Amygdala (tissue), 56 donors: ENCODE measurements at places on chromosomes 12 and 14.

- no peak for DNase-seq
These were observed 7.2 kb downstream of the CARMIL3 start for GRCh38 chr14:24058951-24059475.

- DNase-seq, result no peak
These were observed 40.3 kb downstream of the SUSD6 start for GRCh38 chr14:69651664-69652063.

DNA sequence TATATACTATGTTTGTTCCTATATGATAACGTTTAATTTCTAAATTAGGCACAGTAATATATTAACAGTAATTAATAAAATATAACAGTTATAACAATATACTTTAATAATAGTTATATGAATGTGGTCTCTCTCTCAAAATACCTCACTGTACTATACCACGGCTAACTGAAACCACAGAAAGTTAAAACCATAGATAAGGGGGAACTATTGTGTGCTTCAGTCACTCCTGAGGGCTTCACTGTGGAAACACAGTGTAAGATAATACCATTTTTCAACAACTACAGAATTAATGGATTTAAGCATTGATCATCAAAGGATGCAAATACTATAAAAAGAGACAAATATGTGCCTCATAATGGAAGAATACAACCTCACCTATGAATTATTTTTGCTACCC lies 266.4 kb upstream of the RGS6 start:
- DNase-seq, result no peak

GRCh38 chr12:7161811-7162210 lies 27.7 kb upstream of the PEX5 start:
- no peak for DNase-seq

DNA sequence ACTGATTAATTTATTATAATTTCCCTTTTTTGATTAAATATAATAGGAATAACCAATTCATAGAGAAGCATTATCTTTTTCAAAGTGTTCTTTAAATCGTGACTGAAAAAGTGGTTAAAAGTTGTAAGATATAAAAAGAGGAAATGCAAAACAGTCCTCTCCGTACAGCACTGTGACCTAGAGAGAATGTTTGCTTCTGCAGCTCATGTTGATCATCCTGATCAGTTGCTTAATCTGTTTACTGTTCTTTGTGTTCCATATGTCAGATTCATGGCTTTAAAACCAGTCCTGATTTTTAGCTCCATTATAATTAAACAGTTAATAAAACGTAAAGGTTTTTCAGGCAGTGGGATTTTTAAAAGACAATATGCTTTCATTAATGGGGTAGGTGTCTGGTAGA lies 4.7 kb downstream of the TTC8 start:
- DNase-seq, result no peak

DNA sequence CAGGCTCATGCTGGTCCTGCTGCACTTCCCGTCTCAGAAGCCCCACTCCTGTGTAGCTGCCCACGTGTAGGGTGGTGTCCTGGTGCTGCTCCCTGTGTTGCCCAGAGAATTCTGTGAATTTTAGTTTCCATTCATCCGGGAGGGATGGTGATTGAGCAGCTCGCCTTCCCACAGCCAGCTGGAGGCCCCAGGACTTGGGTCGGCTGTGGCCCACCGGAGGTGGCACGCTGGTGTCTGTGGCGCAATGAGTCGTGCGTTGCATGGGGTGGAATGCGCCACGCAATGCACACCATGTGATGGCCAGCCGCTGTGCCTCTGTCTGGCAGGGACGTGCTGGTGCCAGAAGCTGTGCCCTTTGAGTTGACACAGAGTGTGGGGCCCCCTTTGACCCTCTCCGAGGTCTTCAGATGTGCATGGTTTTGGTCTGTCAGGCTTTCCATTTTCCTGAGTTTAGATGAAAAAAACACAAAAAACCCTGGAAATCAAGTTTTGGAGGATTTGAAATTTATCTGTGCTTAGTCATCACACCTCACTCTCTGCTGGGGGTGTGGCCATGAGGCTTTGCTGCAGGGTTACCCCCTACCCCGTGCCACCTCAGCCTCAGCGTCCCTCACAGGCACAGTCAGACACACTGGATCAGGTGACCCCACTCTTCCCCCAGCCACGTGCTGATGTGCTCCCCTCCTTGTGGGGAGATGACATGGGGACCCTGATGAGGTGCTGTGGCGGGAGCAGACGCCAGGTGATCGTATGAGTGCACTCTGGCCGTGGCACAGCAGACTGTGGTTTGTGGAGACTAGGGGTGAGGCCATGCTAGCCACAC lies 64.6 kb downstream of the EP400 start:
- no peak for DNase-seq

DNA sequence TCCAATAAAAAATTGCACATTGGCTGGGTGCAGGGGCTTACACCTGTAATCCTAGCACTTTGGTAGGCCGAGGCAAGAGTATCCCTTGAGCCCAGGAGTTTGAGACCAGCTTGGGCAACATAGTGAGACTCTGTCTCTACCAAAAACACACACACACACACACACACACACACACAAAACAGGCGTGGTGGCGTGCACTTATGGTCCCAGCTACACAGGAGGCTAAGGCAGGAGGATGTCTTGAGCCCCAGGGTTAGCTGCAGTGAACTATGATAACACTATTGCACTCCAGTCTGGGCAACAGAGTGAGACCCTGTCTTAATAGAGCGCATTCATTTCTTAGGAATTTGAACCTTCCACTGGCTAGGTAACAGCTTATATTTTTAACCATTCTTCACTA lies 42.9 kb upstream of the BICD1 start:
- DNase-seq, result no peak

DNA sequence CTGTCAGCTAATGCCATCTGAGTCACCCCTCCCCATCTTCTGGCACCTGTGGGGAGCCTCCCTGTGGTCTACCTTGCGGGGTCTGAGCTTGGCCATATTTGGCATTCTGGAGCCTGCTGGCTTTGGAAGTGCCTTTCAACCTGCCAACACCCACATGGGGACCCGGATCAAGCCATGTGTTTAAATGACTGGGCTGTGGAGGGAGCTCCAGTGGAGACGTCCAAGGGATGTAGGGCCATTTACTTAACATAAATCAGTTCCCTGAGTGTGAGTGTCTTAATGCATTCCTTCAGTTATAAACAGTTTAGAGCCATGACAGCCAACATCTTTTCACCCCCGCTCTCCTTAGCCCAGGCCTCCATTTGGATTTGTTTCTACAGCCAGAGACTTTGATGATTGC lies 22.0 kb downstream of the CACNA1C start:
- no peak for DNase-seq
